ENCODE measurements at places on chromosomes 16 and 17.

- peak; percentile 32 for DNase-seq
Measured at GRCh38 chr17:28008513-28008912, 34.0 kb upstream of the NLK start.

DNA sequence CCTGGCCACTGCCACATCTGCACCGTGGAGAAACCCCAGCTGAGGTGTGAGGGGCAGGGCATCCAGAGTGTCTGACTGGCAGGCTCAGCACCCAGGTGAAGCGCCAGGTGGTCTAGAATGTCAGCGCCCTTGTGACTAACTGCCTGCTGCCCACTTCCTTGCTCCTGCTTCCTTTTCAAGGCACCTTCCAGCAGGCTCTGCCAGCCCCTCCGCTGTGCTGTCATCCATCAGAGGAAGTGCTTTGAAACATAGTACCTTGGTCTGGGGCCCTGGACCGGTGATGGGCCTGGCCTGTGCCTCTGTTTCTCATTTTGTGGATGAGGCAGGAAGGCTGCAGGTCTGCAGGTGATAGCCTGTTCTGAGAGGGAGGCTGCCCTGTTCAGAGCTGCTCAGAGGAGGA, 5.5 kb downstream of the SPNS2 start:
- DNase-seq = no peak

- DNase-seq = no peak
Measured at GRCh38 chr16:1000608-1001007, 19.0 kb downstream of the SOX8 start.

DNA sequence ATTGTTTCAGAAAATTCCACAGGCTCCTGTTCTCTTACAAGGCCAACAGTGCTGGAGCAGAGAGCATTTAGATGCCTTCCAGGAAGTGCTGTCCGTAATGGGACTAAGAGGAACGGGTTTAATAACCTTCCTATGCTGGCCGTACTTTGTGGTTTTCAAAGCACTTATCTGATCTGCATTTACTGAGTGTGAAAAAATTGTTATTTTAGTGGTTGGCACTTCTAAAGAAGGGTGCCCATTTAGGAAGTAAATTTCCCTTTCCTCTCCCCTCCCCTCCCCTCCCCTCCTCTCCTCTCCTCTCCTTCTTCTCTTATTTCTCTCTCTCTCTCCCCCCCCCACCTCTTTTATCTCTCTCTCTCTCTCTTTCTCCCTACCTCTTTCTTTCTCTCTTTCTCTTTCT, 72.0 kb upstream of the DNAJA2 start:
- no peak for DNase-seq

GRCh38 chr17:18016426-18016825, 22.5 kb downstream of the ATPAF2 start:
- no peak for DNase-seq

- no peak for DNase-seq
Measured at GRCh38 chr16:54143934-54144571, 142.5 kb downstream of the IRX3 start.

- DNase-seq = no peak
Measured at GRCh38 chr16:31842864-31843263, 30.7 kb upstream of the ZNF267 start.

DNA sequence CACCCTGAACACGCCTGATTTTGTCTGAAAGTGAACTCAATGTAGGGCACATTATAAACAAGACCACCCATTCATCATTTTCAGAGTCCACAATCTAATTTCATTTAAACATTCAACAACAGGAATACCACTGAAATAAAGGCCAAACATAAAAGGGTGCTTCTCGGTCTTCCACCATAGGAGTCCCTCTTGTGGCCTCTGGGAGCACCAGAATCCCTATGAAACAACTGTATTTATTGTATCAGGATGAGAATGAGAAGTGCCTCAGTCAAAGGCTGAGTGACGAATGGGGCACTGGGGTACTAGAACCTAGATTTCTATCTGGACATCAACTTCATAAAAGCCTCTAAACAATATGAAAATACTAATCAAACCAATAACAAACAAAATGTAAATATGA, 40.4 kb downstream of the NXPH3 start:
- no peak for DNase-seq

GRCh38 chr17:32976131-32976530, 15.5 kb upstream of the SPACA3 start:
- DNase-seq = no peak

- no peak for DNase-seq
Measured at GRCh38 chr16:60001523-60001922, 1267.4 kb upstream of the GOT2 start.

- no peak for DNase-seq
Measured at GRCh38 chr16:54120846-54121480, 165.6 kb downstream of the IRX3 start.

DNA sequence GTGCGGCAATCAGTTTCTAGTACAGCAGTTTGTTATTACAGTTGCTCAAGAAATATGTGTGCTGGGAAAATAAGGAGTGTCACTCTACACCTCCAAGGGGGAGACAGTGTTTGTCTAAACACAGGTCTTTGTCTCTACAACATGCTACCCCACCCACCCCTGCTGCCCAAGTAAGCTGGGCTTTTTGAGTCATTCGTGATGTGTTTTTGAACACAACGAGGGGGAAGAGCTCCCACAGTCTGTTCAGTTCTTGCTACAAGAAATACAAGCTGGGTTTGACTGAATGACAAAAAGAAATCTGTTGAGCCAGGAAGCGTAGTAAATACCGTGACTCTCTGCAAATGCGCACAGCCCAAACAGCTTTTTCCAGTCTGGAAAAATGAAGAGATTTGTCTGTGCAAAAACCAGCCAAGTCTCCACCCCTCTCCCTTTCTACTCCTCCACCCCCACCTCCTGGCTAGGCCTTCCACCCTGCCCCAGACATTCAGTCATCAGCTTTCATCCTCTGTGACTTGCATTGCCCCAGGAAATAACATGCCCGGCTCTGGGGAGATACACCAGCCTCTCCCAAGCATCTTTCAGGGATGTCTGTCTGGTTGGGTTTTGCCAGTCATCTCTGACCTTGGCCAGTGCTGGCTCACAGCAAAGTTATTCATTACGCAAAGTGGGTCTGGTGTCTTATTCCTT, 25.7 kb downstream of the CHD9 start:
- DNase-seq = no peak

GRCh38 chr16:10806698-10807097, 11.9 kb downstream of the TVP23A start:
- DNase-seq = no peak

- DNase-seq = no peak
Measured at GRCh38 chr17:70608193-70608592, 438.9 kb downstream of the KCNJ2 start.

GRCh38 chr17:40139566-40140058, 725 bp upstream of the CASC3 start:
- no peak for DNase-seq

DNA sequence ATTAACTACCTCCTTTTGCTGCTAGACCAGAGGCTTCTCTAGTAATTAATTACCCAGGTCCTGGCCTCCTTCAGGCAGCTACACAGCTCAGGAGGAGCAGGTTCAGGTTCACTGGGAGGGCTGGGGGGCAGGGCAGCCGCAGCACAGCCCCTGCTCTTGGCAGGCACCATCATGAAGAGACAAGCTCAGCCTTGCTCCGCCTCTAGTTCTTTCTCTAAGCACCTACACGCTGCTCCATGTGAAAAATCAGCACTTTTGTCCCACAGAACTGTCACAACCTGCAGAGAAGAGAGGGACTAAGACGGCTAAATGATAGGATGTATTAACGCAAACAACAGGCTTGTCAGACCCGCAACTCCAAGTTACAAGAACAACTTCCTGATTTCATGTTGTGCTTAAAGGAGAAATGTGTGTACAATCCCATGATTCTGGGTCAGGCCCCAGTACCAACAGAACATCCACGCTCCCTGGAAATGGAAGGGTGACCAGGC, 53.4 kb downstream of the GRB2 start:
- no peak for DNase-seq

DNA sequence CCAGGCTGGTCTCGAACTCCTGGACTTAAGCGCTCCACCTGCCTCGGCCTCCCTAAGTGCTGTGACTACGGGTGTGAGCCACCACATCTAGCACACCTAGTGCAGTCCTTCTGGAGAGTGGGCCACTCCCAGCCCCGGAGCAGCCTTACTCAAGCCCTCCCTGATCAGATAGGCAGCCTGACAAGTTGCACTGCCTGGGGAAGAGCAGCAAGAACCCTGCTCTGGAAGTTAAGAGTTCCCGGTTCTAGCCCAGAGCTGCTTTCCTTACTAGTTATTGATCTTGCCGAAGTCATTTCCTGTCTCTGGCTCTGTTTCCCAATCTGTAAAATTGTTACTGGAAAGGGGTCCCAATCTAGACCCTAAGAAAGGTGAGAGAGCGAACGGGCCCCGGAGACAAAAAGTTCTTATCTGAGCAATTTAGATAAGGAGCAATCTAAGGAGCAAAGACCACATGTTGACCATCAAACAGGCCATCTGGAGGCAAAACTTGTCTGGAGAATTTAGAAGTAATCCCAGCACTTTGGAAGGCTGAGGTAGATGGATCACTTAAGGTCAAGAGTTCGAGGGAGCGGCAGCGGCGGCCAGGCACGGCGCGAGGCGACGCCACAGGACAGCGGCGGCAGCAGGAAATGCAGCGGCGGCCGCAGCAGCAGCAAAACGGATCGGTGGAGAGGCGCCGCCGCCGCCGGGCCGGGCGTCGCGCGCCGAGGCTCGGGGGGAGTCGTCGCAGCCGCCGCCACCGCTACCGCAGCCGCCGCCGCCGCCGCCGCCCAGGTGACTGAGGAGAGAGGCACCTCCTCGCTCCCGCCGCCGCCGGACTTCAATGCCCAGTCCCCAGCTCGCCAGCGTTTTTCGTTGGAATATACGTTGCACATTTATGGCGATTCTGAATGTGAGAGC, 4.3 kb upstream of the NAGLU start:
- DNase-seq = no peak

DNA sequence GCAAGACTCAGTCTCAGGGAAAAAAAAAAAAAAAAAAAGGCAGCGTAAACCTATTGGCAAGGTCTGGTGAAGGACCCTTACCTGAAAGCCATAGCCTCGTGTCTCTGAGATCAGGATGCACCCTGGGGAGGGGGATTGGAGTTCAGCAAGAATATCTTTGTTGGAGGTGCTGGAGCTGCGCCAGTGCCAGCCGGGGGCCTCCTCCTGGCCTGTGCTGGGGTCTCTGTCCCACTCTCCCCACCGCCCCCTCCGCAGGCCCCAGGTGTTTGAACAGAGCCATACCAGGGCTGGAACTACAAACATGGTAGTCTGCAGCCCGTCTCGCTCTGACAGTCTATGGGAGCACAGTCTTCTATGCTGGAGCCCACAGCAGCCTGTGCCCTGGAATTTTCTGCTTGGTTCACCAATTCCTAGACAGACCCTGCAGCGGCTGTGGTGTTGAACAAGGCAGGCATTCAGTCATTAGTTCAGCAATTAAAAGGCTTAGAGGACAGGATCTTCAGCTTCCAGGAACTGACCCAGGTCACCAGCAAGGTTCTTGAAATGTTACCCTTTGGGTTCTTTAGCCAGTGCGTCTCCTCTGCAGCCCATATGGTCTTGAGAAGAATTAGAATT, 42.2 kb upstream of the KIFC3 start:
- no peak for DNase-seq

- DNase-seq = no peak
Measured at GRCh38 chr16:67184453-67184994, 761 bp upstream of the MATCAP1 start.

DNA sequence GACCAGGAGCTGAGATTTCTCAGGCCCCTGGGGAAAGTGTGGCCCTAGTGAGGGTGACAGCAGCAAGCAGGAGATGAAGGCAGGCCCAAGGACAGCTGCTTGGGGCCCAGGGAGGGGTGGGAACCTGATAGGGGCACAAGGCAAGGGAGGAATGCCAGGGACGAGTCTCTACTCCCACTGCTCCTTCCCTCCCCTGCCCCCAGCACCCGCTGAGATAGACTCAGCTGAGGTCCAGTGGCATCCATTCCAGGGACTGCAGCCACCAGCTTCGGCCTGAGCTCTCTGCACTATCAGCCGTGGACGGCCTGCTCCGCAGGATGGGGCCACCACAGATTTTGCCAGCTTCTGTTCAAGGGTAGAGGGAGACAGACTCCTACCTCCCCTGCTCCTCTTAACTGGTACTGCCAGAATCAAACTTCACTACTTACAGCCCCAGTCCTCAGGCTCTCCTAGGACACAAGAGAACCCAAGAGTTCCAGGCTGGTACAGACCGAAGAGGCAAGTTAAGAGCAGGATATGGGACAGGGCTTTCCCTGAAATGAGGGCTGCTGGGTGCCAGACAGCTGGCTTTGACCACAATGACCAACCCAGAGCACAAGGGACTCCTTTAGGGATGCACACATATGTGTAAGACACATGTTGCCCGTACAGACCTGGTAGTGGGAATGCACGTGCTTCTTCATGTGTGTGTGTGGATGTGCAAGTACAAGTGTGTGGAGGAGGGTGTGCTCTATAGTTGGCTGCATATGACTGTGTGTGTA, 5.5 kb downstream of the CACNB1 start:
- DNase-seq = no peak

DNA sequence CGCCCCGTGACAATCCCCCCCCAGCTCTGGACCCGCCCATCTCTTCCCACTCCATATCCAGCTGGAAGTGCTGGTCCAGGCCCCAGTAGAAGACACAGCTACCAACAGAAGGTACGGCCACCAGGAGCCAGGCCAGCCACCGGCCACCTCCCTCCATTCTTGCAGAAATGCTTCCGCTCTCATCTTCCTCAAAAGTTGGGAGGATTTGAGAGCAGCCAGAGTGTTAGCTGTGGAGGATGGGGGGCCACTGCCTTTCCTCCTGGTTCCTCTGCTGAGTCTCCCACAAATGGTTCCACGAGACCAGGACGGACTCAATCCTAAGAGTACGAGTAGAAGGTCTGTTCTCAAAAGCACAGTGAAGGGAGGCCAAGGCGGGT, 78.3 kb downstream of the GAS7 start:
- DNase-seq = no peak

GRCh38 chr16:28295276-28295675, 3.0 kb downstream of the SBK1 start:
- no peak for DNase-seq

GRCh38 chr16:28482026-28482425, 9.8 kb downstream of the CLN3 start:
- no peak for DNase-seq

DNA sequence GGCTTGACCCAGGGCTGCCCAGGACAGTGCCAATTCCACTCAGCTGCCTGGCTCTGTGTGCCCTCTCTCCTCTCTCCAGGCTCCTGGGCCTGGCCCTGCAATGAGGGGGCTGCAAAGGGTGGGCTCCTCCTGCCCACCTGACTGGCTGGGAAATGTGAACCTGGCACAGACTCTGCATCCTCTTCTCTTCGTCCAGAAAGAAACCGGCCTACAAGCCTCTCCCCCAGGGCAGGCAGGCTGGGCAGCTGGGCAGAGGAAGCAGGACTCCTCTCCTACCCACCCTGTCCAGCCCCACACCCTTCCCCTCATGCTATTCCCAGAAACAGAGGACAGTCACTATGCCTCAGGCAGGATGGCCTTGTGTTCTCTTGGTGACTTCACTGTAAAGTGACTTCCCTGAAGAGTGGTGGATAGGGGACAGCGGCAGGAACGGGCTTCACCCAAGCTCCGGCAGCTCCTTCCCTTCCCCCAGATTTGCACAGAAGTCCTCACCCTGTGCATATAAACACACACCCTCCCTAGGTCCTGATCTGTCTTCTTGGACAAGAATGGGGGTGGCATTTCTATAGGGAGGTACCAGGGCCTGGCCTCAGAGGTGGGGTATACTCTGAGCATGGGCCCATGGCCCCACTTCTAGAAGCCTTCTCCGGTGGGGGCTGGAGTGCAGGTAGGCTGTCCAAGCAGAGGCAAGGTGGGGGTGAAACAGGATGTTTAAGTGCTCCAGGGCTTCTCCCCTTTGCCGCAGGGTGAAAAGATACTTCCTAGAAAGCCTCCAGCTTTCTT, 4.9 kb upstream of the STAT5A start:
- DNase-seq = no peak
